Activated naive CD4-positive, alpha-beta T cell treated with anti-CD3 and anti-CD28 coated beads, Interleukin-2, amount 50 U/mL, for 72 hours (primary cell): ENCODE measurements at places on chromosomes 1 and 21.

- no peak for DNase-seq
Measured at GRCh38 chr1:90200646-90201205, 205.8 kb downstream of the ZNF326 start.

DNA sequence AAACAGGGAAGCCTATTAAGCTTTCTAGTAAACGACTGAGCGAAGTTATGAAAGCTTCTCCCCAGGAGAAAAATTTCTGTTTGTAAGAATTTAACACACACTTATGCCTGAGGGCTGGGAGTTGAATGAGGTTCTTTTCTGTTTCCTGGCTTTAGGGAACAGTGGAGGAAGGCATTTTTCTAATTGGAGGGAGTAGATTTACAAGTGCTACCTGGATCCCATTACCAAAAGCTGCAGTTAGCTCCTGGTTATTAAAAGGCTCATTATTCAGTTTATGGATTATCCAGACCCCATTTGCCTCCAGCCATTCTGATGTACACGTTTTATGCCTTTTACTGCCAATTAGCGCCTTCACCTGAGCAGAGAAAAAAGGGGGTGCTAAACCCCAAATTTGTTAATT lies 7.5 kb downstream of the ST6GALNAC3 start:
- DNase-seq: no peak

GRCh38 chr1:202319381-202320080 lies 22.2 kb downstream of the UBE2T start:
- DNase-seq: no peak

- DNase-seq: no peak
Measured at GRCh38 chr1:47483651-47484050, 45.8 kb downstream of the FOXD2 start.

DNA sequence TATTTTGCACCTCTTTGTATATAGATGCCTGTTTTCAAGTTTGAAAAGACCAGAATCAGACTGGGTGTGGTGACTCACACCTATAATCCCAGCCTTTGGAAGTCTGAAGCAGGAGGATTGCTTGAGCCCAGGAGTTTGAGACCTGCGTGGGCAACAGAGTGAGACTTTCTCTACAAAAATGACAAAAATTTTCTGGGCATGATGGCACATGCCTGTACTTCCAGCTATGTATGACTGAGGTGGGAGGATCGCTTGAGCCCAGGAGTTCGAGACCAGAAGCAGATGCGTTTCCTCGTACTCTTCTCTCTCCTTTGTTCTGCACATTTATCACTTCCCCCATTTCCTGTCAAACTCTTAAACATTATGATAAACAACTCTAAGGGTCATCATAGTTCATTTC lies 310.0 kb upstream of the SNX7 start:
- no peak for DNase-seq

- no peak for DNase-seq
Measured at GRCh38 chr1:39046613-39047210, 20.6 kb downstream of the NDUFS5 start.

DNA sequence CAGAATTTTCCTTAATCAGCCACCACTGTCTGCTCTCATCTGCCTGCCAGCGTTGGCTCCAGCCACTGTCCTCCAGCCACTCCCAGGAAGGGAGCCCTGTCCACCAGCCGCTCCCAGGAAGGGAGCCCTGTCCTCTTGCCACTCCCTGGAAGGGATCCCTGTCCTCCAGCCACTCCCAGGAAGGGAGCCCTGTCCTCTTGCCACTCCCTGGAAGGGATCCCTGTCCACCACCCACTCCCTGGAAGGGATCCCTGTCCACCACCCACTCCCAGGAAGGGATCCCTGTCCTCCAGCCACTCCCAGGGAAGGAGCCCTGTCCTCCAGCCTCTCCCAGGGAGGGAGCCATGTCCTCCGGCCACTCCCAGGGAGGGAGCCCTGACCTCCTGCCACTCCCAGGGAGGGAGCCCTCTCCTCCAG lies 726.5 kb downstream of the PTPRU start:
- no peak for DNase-seq

GRCh38 chr1:113388621-113389358 lies 1.5 kb upstream of the MAGI3 start:
- DNase-seq: no peak

DNA sequence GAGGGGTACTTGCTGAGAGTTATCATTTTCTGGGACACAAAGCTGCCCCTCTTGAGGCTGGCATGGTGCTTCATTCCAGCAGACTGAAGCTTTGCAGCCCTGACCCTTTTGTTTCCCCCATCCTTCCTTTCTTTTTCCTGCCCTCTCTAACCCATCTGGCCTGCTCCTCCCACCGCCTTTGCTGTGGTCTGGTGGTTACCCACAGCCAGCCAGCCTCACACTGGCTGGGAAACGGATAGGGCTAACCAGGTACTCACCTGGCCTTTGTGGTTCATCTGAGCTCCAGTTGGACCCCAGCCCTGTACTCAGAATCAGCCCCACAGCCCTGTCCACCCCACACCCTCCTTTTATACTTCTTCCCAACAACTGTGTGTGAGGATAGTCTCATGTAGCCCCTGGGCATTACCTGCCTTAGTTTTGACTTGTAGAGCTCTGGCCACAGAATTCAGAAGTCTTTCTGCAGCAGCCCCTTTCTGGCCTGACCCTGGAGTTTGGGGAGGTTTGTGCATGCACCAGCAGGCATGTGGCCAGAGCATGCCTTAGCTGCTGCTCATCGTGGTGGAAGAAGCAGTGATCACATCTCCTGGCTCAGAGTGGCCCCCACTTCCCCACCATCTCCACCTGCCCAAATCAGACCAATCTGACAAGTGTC lies 138.0 kb downstream of the TRABD2B start:
- DNase-seq: no peak
